ENCODE measurements at places on chromosomes 4 and X.

DNA sequence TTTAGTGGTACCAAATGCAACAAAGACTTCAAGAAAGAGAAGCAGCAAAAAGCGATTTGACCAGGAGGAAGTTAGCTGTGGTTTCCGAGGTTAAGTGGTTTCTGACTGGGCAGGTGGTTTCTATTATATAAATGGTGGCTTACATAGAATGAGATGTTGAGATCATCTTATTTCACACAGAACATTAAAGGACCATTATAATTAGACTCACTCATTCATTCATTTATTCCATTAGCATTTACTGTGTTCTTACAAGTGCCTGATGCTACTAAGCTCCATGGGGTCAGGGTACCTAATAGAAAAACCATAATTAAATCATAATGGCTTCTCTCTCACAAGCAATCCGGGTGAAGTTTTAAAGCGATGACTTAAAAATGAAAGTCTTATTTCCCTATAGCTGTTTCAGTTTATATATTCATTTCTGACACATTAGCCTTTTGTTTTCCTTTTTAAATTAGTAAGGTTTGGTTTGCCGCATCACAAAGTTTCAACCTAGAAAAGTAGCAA, 10.6 kb downstream of the TSPAN6 start:
- DNase-seq = no peak

DNA sequence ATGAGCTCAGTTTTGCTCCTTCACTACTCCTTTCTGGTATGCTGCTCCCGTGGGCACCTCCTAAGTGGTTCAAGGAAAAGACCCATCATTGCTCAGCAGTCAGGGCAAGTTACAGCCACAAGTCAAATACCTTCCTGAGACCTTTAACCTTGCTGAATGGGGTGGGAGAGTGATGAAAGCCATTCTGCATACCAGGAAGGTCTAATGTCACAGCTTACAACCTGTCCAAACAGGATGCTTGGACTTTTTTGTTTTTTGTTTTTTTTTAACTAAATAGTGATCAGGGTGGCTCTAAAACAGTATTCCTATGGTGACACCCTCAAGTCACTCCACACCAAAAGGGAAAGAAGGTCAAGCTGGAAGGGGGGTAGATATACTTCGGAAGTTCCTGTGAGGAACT, 93.1 kb downstream of the GPC3 start:
- no peak for DNase-seq

GRCh38 chr4:150960818-150961217, 54.3 kb downstream of the LRBA start:
- no peak for DNase-seq

DNA sequence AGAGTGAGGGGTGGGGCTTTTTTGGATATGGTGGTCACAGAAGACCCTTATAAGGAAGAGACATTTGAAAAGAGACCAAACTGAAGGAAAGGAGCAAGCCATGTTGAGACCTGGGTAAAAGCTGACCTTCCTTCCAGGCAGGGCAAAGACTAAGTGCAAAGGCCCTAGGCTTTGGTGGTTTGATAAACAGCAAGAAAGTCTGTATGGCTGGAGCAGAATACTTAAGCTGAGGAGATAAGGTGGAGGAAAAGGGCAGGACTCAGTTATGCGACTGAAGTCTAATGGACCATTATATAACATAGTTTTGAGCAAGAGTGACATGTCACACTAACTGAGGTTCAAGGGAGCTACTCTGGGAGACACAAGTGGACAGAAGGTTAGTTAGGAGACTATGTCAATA, 20.0 kb downstream of the SH3RF1 start:
- DNase-seq = no peak
